Hematopoietic multipotent progenitor cell (in vitro differentiated cells): ENCODE measurements at places on chromosomes 2 and 18. TPM values are rescaled to one million over a fixed set of nuclear protein-coding genes. Genes with fewer than 3 reads are reported as not detected.

DNA sequence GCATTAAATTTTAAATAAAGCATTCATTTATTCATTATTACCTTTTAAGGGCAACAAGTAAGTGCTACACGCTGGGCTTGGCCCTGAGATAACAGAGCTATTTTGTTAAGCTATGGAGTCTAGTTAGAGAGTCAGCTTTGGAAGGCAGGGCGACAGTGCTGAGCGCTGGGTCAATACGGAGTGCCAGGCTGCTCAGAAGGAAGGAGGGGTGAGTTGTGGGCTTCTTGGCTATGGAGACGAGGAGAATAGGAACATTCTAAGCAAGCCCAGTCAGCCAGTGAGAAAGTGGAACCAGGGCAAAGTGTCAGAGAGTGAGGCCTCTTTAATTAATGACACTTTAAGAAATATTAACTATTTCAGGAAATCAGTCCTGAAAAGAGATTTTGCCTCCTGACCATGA, 288.4 kb downstream of the LRRTM1 start:
- no peak for DNase-seq

GRCh38 chr2:145108361-145108778, 588.5 kb upstream of the ZEB2 start:
- DNase-seq = no peak

DNA sequence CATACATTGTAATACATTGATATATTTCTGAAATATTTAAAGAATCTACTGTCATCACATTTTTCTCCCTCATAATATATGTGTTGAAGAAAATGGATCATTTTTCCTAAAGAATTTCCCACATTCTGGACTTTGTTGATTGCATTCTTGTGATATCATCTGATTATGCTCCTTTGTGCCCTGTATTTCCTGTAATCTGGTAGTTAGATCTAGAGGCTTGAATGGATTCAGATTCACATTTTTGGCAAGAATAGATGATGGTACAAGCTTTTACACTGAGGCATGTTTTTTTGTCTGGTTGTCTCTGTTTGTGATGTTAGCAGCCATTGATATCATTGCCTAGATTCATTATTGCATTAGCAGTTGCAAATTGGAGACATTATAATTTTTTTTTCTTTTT, 13.4 kb downstream of the UBXN2A start:
- no peak for DNase-seq

GRCh38 chr18:50057009-50057408, 137.9 kb downstream of the MYO5B start:
- no peak for DNase-seq

DNA sequence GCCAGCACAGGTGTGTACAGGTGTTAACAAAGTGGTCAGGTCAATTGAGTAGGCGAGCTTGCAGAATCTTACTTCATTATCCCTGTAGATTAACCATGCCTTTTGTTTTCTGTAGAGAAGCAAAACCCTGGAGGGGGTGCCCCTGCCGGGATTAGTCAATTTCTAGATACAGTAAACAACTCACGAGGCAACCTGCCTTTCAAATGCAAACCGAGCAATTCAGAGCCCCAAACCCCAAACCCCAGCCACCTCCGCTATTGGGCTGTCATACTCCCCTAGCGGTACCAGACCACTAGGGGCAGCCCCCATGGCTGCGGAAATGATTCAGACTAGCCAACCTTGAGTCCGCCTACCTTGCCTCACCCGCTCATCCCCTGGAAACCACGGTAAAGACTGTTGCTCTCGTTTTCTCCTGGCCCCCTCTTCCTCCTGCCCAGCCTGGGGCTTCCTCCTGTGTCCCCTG, 61.4 kb upstream of the KIF5C start:
- peak; percentile 0 for DNase-seq

- DNase-seq = no peak
Observed at GRCh38 chr2:132645722-132646539, 24.1 kb downstream of the LYPD1 start.

DNA sequence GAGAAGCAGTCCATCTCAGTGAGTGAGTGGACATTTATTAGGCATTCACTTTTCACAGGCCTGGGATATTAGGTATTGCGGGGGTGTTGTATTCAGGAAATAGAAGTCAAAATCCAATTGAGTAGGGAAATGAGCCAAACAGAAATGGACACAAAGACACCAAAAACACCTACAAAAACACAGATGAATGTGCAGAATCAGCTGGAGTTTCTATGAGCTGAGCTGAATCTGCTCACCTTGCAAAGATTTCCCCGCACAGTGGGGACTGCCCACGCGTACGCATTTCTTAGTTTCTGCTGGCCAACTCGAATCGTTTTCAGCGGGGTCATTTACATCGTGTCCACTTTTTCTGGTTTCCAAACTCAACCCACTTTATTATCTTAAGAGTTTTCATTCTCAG, 160.0 kb downstream of the BCL2 start:
- DNase-seq = no peak

- DNase-seq = no peak
Observed at GRCh38 chr2:70717431-70718038, 50.5 kb downstream of the ADD2 start.

- peak; percentile 48 for DNase-seq
Observed at GRCh38 chr2:241217320-241218031, 29.0 kb downstream of the ANO7 start.

Gene ZAP70
- total RNA-seq = 19.1 TPM

GRCh38 chr2:111190816-111191540, 70.3 kb downstream of the BCL2L11 start:
- no peak for DNase-seq
